ENCODE measurements at places on chromosomes 3 and 15. TPM values are rescaled to one million over a fixed set of nuclear protein-coding genes. Genes with fewer than 3 reads are reported as not detected.

GRCh38 chr15:80415358-80415670 lies 11.1 kb downstream of the ARNT2 start:
- no peak for DNase-seq

- no peak for DNase-seq
Measured at GRCh38 chr3:21938267-21938681, 187.3 kb upstream of the ZNF385D start.

DNA sequence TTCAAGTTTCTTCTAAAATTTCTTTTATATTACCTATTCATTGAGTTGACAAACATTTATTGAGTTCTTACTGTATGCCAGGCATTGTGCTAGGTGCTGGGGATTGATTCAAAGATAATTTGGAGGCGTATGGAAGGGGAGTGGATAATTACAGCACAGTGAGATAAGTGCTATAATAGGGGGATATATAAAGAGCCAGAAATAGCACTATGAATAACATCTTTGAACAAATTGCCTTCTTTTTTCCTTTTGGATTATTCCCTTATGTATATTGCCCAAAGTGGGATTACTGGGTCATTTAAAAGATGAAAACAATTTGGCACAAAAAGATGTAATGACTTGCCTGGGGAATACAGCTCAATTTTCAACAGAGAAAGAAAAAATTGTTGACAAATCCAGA lies 64.6 kb downstream of the LPP start:
- DNase-seq = no peak

DNA sequence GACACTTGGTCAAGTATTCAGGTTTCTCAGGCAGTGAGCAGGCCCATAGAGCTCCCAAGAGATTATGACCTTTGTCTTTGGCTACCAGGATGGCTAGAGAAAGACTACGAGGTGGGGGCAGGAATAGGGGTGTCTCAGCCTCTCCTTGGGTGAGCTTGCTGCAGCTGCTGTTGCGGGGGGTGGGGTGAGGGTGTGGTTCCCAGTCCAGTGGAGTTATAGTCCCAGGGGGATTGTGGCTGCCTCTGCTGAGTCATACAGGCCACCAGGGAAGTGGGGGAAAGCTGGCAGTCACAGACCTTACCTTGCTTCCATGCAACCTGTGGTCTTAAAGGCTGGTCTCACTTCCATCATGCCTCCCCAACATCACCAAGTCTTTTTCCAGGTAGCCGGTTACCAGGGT lies 31.7 kb downstream of the ATP2C1 start:
- DNase-seq = no peak

GRCh38 chr15:43226436-43227305 lies 5.9 kb upstream of the EPB42 start:
- no peak for DNase-seq

GRCh38 chr15:67892559-67893377 lies 52.9 kb upstream of the RNU6-1 start:
- DNase-seq = no peak

DNA sequence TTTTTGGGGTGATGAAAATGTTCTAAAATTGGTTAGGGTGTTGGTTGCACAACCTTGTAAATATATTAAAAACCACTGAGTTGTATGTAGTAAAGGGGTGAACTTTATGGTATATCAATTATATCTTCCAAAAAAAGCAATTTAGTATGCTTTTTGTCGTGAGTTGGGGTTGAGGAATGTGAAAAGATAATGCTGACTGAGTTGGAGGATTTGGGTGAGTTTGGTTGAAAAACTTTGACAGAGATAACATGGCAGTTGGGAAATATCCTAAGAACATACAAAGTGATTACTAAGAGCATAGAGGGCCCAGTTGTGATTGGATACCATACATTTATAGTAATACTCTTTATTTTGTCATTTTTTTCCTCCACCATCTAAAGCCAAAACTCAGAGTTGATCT lies 33.6 kb downstream of the HMG20A start:
- DNase-seq = no peak

GRCh38 chr15:89457086-89457485 lies 39.3 kb downstream of the RHCG start:
- no peak for DNase-seq

DNA sequence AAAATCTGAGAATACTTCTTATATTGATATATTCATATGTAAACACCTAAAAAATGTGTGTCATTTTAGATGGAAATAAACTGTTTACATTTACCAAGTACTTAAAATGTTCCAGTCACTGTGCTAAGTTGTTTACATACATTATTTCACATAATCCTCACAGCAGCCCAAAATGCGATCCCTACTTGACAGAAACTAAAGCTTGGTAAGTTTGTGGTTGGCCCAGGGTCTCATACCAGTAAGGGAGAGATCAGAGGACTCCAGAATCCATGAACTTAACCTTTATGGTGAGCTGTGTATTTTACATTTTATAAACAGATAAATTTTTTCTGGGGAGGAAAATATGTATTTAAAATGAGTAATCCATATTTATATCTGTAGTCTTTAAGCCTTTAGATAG lies 51.2 kb downstream of the SLC25A26 start:
- no peak for DNase-seq

DNA sequence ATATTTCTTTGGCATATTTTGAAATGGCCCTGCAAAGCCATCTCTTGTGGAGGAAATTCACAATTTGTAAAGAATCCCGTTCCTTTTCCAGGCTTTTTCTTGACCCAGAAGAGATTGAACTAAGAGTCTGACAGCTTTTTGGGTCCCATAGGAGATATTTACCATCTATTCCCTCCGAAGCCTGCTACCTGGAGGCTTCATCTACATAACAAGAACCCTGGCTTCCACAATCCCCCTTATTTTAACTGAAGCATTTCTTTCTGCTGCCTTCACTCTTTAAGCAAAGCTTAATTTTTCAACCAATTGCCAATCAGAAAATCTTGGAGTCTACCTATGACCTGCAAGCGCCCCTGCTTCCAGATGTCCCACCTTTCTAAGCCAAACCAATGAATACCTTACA lies 248.1 kb upstream of the GADL1 start:
- no peak for DNase-seq

DNA sequence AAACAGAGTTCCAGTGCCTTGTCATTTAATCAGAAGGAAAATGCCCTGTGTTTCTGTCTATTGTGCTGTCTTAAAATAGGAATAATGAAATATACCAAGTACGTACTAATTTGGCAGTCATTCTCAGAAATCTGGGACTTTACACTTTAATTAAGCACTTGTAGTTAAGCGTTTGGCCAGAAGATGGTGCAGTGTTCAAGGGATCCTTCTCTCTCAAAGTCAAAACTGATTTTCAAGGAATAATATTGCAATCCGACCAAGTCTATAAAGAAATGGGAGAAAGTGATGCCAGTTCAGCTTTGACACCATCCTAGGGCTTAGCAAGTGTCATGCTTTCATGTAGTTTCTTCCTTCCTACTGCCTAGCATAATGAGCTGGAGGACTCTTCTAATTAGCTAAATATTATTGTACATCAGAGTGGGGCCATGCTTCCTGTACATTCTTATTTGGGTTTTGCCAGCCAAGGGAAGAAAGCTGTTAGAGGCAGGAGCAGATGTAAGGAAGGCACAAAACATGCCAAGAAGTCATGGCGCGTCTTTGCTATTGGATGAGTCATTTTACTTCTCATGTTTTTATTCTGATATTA lies 64.8 kb downstream of the SAMMSON start:
- no peak for DNase-seq

The SPRED1 gene
- total RNA-seq = 32.6 TPM

The RYR3 gene
- total RNA-seq = 3.4 TPM

The LRIG1 gene
- total RNA-seq = 86.8 TPM

The FGF7 gene
- not detected for total RNA-seq

The ATOSA gene
- total RNA-seq = 8.6 TPM

The SLC26A6 gene
- total RNA-seq = 51.2 TPM

Data from H1 (cell line).